H9 (cell line): ENCODE measurements at places on chromosomes 1 and 21. TPM values are rescaled to one million over a fixed set of nuclear protein-coding genes. Genes with fewer than 3 reads are reported as not detected.
A peak's percentile ranks its signal among the peaks of the same experiment; 100 is the strongest.

- DNase-seq: peak; percentile 69
These were observed at the start of gene SERINC2 for GRCh38 chr1:31412732-31413404. TSS of gene SERINC2 (plus strand) at chr1:31413213. CDS start at chr1:31413266, 53 bp downstream.

- peak; percentile 41 for DNase-seq
These were observed 44.9 kb upstream of the EFHD2 start for GRCh38 chr1:15364740-15365139.

DNA sequence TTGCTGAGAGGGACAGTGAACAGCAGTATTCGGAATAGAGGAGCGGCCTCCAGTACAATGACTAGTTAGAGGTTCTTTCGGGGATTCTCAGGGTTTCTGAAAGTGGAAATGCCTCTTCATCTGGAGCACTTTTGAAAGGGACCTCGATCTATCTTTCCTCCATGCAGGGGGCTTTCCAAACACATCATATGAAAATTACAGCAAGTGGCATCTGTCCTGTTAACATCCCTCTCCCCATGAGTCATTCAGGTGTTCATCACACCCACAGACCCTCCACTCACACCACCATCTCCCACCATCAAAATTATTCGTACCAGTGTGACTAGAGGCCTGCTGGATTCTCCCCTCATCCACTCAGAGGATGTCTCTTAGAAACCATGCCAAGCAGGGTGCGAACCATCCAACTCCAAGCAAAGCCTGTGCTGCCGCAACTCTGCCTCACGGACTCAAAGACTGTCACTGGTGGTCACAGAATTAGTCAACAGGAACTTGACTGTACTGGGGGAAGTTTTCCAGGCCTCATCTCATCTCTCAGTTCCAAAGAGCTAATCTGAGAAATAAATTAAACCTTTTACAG is 211.1 kb downstream of the MRPL39 start:
- DNase-seq: no peak

DNA sequence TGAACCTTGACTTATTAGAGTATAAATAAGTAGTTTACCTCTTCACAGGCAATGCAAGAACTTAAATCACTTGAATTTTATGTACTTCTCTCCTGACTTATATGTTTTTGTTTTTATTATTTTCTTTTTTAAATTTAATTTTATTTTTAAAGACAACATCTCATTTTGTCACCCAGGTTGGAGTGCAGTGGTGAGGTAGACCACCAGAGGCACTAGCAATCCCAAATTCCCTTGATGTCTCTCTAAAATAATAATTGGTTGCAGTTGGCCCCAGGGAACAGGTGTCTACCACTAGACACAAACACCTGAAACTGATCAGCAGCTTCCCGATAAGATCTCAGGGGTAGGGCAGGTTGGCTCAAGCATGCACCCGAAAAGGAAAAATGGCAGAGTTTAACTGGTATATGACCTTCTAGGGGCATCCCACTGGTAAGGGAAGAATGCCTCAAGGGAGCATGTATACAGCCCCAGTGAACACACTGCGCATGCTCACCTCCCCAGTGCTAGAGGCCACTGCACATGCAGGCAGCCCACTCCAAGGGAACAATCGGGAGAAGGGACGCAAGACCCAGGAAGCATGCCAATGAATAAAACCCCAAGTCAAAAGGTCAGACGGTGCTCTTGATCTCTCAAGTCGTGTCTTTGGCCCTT is 14.6 kb downstream of the EXOC8 start:
- no peak for DNase-seq

DNA sequence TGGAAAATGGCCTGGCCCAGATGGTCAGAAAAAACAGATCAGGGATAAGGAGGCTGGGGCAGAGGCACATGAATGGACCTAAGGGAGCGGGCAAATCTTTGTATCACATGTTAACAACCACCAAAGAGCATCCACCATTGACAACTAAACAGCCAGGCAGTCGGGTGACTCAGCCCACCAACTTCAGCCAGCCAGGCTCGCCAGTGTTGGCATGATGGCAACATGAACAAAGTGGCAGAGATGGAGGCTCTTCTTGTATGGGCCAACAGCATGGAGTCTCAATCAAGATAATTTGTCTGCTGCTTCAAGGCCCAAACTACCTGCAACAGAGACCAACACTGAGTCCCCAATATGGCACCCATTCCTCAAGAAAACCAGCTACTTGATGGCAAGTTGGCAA is 16.5 kb upstream of the KIAA1614 start:
- DNase-seq: no peak

- DNase-seq: no peak
These were observed 52.4 kb downstream of the KIF26B start for GRCh38 chr1:245207056-245207638.

DNA sequence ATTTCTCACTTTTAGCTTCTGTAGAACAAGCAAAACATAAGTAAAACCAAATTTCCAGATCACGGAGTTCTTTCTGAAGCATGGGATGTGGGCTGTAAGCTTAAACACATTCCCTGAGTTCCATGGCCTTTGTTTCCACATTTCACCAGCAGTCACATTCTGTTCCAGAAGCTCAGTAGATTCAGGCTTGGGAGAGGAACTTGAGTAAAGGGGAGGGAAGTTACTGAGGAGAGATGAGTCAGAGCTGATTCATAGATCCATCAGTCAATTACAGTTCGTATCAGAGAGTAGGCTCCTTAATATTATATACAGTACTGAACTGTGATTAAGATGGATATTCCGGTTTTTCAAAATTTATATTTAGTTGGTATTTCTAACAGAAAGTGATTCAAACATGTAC is 614.3 kb downstream of the NCAM2 start:
- peak; percentile 33 for DNase-seq

GRCh38 chr1:111812306-111812705 is 56.6 kb downstream of the DDX20 start:
- no peak for DNase-seq

GRCh38 chr1:151309811-151310323 is 17.3 kb downstream of the PI4KB start:
- DNase-seq: peak; percentile 53

DNA sequence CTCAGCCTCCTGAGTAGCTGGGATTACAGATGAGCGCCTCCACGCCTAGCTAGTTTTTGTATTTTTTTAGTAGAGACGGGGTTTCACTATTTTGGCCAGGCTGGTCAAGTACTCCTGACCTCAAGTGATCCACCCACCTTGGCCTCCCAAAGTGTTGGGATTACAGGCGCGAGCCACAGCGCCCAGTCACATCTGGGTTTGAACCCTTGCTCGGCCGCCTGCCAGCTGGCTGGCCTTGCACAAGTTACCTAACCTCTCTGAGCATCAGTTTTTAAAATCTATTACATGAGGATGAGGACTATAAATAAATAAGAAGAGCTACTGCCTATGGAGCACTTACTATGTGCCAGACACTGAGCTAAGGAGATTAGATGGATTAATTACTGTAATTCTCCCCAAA is 17.7 kb upstream of the PADI2 start:
- DNase-seq: no peak

GRCh38 chr1:191709215-191709614 is 449.0 kb upstream of the RGS18 start:
- no peak for DNase-seq

DNA sequence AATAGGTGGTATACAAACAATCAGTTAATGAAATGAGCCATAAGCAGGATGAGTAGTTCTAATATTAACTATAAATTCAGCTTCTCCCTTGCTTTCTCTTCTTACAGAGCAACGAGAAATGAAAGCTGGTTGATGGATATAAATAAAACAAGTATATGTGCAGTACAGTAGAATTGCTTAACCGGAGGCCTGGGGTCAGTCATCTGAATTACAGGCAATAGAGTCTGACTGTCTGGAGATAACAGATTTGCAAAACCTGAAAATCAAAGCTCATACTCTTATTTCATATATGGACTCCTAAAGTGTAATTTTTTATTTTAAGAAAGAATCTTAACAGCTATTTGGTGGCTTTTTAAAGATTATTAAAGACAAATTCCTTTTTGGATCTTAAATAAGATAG is 43.1 kb upstream of the SGIP1 start:
- no peak for DNase-seq

DNA sequence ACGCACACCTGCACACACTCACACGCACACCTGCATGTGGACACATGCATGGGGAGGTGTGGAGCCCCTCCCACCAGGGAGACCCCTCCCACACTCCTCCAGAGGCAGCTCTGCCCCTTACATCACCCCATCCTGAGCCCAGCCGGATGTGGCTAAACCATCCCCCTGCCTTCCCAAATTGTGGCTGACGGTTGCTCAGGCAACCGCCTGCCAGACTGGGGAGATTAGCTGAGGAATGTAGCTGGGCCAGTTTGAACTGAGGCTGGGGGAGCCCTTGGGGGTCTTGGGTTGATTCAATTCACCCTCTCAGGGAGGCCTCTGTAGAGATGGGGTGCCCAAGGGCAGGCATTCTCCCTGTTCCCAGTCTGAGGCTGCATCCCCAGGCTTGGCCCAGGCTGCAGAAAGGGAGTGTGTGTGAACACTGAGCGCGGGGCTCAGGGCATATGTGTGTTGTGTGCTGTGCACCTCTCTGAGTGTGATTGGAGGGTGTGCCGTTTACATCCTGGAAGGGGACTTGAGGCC is 12.9 kb downstream of the PTPRU start:
- DNase-seq: peak; percentile 91

DNA sequence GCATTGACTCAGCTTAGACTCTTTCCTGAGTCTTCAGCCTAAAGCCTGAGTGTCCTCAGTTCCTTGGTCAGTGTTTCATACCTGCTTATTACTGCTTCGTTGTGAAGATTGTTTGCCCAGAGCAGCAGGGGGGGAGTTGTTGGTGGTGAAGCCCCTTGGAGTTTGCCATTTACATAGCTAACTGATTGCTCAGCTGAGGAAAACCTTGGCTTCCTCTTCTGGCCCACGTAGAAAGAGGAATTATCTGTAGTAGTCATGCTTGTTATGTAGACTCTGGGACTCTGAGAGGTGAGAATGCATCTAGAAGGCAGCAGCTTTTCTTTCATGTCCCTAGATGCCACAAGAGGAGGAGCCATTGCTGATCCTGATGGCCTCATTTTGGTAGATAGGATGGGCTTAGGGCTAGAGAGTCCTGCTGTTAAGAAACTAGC is 125.9 kb downstream of the MAST2 start:
- DNase-seq: peak; percentile 61

DNA sequence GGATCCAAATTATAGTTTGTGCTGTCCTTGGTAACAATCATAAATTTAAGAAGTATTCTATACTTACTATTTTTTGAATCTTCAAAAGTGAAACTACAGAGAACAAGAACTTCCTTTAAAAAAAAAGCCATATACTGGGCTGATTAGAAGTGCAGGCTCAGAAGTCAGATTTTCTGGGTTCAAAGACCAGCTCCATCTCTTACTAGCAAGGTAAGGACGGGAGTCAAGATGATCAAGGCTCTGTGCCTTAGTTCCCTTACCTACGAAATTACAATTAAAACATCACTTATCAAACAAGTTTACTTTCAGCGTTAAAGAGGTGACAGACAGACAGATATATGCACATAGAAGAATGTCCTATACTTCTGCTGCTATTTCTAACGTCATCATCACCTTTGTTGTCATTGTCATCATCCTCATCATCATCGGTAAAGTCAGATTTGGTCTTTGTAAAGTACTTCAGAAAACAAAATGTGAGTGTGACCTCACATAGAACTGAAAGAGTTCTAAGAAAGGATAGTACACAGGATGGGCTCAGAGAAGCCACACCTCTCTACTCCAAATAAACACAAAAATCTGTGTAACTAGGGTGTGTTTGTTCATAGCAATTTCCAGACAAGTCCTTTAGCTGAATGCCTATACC is 178.7 kb downstream of the VAV3 start:
- no peak for DNase-seq

DNA sequence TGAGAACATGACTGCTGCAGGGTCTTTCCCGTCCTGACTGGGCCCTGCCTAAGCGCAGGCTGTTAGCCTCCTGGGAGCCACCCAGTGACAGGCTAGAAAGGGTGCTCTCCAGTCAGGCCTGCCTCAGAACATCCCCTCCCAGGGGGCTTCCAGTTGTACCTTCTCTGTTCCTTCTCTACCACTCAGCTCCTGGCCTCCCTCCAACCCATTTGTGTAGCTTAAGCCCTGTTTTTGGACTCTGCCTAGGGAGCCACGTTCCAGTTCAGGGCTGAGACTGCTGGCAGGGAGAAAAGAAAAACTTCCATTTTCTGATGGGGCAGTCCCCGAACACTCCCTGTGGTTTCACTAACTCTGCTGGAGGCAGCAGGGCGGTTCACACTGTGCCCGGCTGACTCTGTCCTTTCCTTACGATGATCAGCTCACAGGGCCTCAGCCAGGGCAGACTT is 15.3 kb upstream of the POU3F1 start:
- DNase-seq: no peak

GRCh38 chr1:184982002-184982954 is 8.0 kb upstream of the NIBAN1 start:
- peak; percentile 64 for DNase-seq

DNA sequence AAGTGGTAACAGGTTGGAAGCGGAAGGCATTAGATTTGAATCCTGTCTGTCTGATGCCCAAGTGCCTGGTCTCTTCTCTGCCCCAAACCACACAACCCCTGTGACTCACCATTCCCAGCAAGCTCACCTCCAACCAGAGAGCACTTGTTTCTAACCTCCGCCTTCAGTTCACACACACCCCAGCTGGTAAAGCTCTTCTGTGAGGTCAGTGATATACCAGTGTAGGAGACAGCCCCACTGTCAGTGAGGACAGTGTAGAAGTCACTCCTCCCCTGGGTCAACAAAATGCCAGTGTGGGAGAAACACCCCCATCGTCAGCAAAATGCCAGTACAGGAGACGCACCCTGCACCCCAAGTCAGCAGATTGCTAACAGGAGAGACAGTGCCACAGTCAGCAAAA is 2.6 kb downstream of the RIMS3 start:
- DNase-seq: no peak

- DNase-seq: no peak
These were observed 14.6 kb downstream of the BACE2 start for GRCh38 chr21:41182547-41182946.

DNA sequence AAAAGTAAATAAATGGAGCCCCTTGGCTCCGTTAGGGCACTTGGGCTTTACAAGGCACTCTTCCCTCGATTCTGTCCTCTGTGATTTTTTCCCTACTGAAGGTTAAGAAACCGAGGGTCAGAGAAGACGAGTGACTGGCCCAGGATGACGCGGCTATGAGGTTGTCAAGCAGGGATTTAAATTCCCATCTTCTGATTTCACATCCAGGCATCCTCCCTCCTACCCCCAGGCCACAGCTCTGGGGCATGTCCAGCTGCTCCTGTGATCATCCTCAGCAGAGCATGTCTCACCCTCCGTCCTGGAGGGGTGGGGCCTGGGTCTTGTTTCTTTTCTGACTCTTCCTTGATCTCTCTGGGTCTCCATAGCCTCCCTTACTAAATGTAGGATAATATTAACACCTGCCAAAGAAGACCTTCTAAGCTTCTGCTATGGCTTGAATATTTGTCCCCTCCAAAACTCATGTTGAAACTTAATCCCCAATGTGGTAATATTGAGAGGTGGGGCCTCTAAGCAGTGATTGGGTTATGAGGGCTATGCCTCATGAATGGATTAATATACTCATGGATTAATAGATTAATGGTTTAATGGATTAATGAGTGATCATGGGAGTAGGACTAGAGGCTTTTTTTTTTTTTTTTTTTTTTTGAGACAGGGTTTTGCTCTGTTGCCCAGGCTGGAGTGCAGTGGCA is 4.6 kb downstream of the CRYBG2 start:
- DNase-seq: peak; percentile 17

The HHAT gene
- total RNA-seq: 0.48 and 0.83 TPM in 2 replicates

The NBPF6 gene
- total RNA-seq: not detected in 2 replicates

The PCSK9 gene
- 72.2 and 75.1 TPM in 2 replicates for total RNA-seq

The EIF3I gene
- total RNA-seq: 222 and 224 TPM in 2 replicates

The GSTM3 gene
- 2.7 and 3.5 TPM in 2 replicates for total RNA-seq

The DNAJC28 gene
- 3.4 and 3.7 TPM in 2 replicates for total RNA-seq

The C1orf94 gene
- 0.98 and 1.9 TPM in 2 replicates for total RNA-seq

The CCDC30 gene
- 1.4 and 1.8 TPM in 2 replicates for total RNA-seq

The CFAP57 gene
- 0.11 and 0.33 TPM in 2 replicates for total RNA-seq

The NPR1 gene
- 8.6 and 8.9 TPM in 2 replicates for total RNA-seq

The KLHDC8A gene
- 0.96 and 1.0 TPM in 2 replicates for total RNA-seq
